ENCODE measurements at places on chromosomes 16 and 17.

DNA sequence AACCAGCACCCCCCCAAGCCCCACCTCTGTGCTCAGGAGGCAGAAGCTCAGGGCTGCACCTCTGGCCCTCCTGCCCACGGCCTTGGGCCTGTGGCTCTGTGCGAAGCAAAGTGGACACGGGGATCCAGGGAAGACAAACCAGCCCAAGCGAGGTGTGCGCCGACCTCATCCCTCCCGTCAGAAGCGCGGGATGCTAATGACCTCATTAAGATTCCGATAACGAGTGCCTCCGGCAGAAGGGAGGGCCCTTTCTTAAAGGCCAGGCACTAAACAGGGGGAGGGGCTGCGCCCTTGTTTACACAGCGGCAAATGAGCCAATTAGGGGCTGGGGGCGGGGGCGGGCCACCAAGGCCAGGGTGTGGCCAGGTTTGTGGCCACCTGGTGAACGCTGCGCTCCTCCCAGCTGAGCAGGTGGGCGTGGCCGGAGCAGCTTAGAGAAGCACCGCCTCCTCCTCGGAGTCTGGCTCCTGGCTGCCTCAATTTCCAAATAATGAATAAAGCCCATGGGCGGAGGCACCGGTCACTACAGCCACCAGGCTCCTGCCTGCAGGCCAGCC is 3.2 kb downstream of the CBX4 start:
- DNase-seq = peak; percentile 60

DNA sequence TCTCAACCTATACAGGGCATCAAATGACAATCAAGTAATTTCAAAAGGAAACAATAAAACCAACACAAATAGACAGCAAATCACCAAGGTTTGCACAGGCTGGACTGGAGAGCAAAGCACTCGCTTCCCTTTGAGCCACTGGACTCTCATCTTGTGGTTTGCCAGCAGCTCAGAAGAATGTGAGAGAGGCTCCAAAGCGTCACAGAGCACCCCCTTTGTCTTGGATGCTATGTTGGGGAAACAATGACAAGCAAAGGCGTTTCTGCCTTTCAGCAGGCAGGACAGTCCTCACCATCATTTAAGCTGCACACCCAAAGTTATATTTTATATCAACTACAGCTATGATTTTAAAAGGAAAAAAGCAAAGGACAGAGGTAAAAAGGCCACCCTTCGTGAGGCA is 13.2 kb downstream of the SLC6A4 start:
- DNase-seq = no peak

DNA sequence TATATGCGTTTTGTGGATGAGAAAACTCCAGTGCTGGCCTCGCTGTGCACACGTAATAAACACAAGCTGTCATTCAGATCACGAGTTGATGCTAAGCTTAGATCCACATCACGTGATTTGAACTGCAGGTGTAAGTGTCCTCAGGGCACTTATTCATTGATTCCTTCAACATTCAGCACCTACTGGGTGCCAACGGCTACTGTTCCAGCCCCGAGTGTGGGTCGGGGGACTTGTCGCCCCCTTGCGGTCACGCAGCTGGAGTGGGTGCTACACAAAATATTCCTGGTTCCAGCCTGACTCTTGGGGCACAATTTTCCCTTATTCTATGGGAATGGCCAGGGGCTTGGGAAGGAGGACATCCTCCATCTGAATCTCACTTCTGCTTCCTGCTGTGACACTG is 29.9 kb upstream of the GINS2 start:
- peak; percentile 75 for DNase-seq

DNA sequence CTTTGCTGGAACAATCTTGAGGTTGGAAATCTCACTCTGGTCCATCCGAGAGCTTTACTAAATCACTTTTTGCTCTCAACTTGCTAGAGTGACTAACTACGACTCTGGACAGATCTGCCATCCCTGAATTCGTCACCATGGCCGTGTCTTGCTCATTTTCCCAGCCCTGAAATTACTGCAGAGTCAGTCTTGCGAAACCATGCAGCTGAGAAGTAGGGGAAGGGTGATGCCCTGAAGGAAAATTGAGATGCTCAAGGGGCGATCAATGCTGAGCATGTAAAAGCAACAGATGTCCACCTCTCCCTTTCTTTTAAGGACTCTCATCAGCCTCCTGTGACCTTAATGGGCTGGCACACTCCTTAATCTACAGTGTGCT is 18.8 kb downstream of the PCTP start:
- DNase-seq = no peak

DNA sequence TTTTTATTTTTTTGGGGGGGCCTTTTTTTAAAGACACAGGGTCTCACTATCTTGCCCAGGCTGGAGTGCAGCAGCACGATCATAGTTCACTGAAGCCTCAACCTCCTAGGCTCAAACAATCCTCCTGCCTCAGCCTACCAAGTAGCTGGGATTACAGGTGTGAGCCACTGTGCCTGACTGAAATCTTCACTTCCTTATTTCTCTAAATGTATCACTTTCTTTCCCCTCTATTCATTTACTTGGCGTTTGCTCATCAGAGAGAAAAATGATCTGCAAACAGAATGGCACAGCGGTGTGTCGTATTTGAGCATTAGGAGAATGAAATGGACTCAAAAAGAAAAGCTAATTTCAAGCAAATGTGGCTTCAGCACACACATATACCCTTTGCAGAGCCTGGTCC is 44.3 kb upstream of the CDH5 start:
- no peak for DNase-seq

GRCh38 chr16:2975161-2975795 is 5.0 kb downstream of the PKMYT1 start:
- DNase-seq = no peak

DNA sequence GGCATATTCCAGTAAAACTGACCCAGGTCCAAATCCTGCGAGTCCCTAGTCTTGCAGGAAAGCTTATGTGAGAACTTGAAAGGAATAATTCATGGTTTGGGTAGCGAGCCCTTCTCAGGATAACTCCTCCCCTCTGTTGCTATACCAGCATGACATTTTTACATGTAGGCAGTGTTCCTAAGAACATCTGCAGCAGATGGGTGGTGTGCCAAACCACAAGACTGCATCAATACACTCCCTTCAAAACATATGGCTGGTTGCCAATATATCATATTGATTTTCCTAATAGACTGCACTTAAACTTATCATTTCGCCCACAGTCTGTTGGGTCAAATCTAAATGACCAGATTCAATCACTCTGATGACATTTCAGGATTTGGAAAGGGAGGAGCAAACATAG is 19.9 kb downstream of the PSME3IP1 start:
- DNase-seq = no peak

DNA sequence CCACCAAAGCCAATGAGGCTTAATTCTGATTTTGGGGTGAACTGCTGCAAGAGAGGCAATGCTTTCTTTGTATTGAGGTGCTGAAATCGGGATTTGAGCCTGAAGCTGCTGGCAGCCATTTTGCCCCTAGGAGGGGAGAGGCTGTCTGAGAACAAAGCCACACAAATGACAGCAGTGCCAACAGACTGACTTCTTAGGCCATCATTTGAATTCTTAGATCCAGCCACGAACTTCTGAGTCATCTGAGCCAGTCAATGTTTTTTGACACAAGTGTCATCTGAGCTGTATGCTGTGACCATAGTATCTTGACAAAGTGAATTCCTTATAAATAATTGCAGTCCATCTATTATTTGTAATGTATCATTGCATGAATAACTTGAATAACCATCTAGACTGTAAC is 29.0 kb downstream of the HYDIN start:
- no peak for DNase-seq

Data from SHP77 (cell line).